ENCODE measurements at places on chromosomes 4 and X. TPM values are rescaled to one million over a fixed set of nuclear protein-coding genes. Genes with fewer than 3 reads are reported as not detected.

The SORCS2 gene
- total RNA-seq, result not detected

The TXK gene
- 57.3 TPM for total RNA-seq

The MAGEB10 gene
- total RNA-seq, result not detected

The SSX4B gene
- total RNA-seq, result not detected

The HSPA4L gene
- not detected for total RNA-seq

The FGFR3 gene
- not detected for total RNA-seq

GRCh38 chrX:68991691-68992345 is 163.0 kb downstream of the EFNB1 start:
- no peak for DNase-seq

DNA sequence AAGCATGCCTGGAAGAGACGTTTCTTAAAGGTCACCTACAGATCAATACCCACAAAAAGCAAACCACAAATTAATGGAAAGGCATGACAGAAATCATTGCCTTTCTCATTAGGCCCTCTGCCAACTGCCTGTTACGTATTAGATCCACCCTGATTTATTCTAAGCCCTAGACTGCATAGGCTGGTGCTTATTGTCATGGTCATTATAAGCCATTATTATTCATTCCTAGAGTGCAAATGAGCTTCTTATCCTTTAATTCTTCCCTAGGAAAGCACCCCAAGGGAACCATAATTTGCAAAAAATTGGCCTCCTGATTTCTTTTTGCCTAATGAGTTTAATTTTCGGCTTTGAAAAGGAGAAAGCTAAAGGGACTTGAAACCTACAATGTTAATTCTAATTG is 184.2 kb upstream of the GPRIN3 start:
- no peak for DNase-seq

DNA sequence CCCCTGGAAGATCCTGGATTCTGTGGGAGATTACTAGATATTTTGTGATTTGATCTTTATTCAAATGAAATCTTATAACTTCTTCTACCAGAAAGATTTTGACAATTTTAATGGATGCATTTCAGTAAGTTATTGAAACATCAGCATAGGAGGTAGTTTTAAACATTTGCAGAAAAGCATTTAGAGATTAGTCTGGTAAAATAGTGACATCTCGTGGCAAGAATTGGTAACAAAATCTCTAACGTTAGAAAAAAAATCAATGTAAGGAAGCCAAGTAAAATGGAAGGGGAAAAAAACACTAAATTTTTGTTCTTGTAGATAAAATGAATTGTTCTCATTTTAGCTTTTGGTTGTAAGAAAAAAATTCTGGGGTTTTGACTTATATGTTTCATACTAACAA is 73.3 kb downstream of the TASL start:
- no peak for DNase-seq

DNA sequence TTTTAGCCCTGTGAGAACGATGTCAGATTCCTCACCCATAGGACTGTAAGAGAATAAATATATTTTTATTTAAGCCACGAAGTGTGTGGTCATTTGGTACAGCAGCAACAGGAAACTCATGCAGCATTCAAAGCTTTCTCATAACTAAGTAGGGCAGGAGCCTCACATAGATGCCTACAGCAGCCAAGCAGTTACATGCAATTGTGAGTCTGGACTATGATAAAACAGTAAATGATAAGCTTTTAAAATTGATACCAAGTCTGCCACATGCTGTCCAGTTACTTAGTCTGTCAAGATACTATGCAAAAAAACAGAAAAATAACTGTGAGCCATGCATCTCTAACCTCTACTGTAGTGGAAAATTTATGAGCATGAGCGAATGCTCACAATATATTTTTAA is 359.6 kb downstream of the HS3ST1 start:
- no peak for DNase-seq

DNA sequence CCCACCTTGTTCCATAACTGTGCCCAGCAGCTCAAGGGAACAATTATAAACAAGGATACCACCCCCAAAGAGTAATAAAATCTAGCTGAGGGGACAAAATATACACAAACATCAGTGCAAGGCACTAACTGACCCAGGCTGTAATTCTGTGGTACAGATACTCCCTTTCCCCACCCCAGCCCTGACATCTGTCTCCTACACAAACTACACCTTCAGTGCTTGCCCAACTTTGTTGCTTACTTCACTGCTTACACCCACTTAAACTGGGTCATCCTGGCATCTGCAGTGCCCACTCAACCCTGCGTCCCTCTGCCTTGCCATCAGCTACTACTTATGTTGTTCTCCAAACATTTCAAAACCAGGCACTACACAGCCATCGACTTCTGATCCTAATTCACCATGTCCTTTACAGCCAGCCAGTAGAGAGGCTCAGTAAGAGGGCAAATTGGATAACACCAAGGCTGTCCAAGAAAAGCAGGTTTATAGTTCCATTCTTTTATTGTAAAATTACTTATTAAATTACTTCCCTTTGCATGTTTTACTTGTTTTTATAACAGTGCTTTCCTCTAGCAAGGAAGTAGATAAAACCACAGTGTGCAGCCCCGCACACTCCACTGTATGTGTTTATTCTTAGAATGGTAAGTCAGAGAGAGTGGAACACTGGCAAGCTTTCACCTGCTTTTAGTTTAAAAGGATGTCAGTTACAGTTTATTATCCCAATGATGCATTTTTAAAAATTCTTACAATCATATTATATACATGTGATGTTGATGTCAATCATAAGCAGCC is 149.6 kb downstream of the INPP4B start:
- no peak for DNase-seq

- DNase-seq, result peak; percentile 43
Observed at GRCh38 chrX:53714580-53715345, 28.2 kb upstream of the HUWE1 start.

- DNase-seq, result no peak
Observed at GRCh38 chrX:143027275-143027674, 1.5 kb downstream of the SPANXN4 start.

DNA sequence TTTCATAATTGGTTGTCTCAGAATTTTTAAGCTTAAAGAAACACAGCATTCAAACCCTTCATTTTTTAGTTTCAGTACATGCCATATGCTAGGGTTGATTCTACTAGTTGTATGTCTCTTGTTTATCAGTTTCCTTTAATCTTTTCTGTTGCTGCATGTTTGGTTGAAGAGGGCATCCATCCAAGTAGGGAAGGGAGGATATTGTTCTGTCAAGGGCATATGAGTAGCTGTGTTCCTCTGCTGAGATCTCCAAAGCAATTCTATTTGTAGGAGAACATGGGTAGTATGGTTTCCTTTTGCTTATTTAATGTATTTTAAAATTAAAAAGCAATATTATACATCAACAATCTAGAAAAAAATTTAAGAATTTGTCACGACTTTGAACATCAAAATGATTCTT is 167.7 kb downstream of the FHIP1A start:
- DNase-seq, result no peak

- DNase-seq, result peak; percentile 16
Observed at GRCh38 chrX:79161655-79162054, 17.2 kb downstream of the GPR174 start.

DNA sequence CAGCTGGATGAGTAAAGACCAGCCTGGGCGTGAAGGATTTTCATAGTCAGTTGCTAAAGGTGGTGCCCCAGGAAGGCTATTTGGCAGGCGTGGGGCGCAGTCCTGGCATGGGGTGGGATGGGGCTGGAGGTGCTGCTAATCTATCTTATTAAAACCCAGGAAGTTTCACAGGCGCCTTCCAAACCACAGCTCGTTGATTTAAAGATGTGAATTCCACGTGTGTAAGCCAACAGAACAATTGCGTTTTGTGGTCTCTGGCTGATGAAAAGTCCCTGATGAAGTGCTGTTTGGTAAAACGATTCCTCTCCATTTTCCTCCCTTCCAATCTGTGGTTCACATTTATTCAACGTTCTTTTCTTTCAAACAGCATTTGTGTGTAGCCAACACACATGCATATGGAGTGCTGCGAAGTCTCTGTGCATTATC is 105.0 kb downstream of the TBL1X start:
- no peak for DNase-seq

GRCh38 chr4:10115797-10116568 is 616 bp downstream of the WDR1 start:
- DNase-seq, result peak; percentile 54

GRCh38 chr4:98480535-98480934 is 177.9 kb downstream of the TSPAN5 start:
- no peak for DNase-seq

GRCh38 chr4:186240452-186240847 is 13.1 kb downstream of the KLKB1 start:
- DNase-seq, result no peak

Data from CD8-positive, alpha-beta T cell (primary cell).